ENCODE measurements at places on chromosomes 7 and 10. TPM values are rescaled to one million over a fixed set of nuclear protein-coding genes. Genes with fewer than 3 reads are reported as not detected.

Gene PTPRE
- total RNA-seq, result 5.7 TPM

Gene MCM10
- 21.3 TPM for total RNA-seq

Gene FFAR4
- 0.30 TPM for total RNA-seq

Gene FANK1
- total RNA-seq, result 2.8 TPM

Gene GRM3
- not detected for total RNA-seq

Gene CNOT4
- total RNA-seq, result 11.4 TPM

Gene LRIT1
- total RNA-seq, result not detected

Gene SLC26A3
- total RNA-seq, result not detected

Gene GALNT17
- total RNA-seq, result not detected

Gene CALN1
- not detected for total RNA-seq

Gene SOSTDC1
- total RNA-seq, result not detected

Gene VSTM2A
- not detected for total RNA-seq

Gene TRIM74
- total RNA-seq, result 0.30 TPM

Gene FZD8
- 5.0 TPM for total RNA-seq

Gene STEAP2
- total RNA-seq, result 4.2 TPM

Gene CYP3A4
- total RNA-seq, result not detected

Gene ZP3
- total RNA-seq, result 22.2 TPM

Gene CPA1
- not detected for total RNA-seq

Gene WNT16
- total RNA-seq, result 0.17 TPM
